NCI-H1092 (cell line): ENCODE measurements at places on chromosomes 1 and 21.

DNA sequence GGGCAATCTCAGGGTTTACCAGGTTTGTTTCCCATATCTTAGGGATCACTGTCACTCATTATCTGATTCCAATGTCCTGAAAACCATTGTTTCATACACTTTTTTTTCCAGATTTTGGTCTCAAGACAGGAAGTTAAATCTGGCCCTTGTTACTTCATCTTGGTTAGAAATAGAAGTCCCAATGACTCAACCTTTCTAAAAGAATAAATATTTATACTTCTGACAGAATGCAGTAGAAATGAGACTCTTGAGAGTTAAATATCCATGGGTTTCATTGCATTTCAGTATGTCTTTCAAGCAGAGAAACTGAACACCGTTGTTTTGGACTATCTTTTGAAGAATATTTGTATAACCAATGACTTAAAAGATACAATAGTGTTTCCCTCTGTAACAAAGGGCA lies 19.8 kb upstream of the VCAM1 start:
- no peak for DNase-seq

GRCh38 chr1:57109247-57109646 lies 143.4 kb upstream of the C8B start:
- no peak for DNase-seq

- DNase-seq, result no peak
Measured at GRCh38 chr1:35280006-35280405, 11.5 kb downstream of the ZMYM4 start.

- DNase-seq, result no peak
Measured at GRCh38 chr1:165890684-165891083, 63.3 kb downstream of the UCK2 start.

DNA sequence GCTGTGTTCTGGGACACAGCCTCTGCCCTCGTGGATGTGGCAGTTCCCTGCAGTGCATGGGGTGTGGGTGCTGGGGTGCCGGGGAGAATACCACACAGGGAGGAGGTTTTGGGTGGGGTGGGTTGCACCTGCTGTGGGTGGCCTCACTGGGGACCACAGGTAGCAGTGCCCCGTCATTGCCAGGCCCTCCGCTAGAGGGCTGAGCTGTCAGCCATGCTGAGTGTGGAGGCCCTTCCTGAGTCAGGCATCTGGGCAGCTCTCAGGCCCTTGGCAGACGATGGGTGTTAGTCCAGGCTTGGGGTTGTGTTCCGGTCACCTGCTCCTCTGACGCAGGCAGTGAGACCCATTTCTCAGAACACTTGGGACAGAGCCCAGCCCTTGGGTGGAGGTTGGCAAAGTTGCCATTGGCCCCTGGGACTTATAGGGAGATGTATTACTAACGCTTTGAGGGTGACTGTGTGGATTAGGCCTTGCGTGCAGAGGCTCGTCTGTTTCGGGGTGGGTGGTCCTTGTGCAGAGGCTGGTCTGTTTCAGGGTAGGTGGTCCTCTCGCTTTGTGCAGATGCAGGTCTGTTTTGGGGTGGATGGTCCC lies 23.9 kb downstream of the PCNT start:
- no peak for DNase-seq

DNA sequence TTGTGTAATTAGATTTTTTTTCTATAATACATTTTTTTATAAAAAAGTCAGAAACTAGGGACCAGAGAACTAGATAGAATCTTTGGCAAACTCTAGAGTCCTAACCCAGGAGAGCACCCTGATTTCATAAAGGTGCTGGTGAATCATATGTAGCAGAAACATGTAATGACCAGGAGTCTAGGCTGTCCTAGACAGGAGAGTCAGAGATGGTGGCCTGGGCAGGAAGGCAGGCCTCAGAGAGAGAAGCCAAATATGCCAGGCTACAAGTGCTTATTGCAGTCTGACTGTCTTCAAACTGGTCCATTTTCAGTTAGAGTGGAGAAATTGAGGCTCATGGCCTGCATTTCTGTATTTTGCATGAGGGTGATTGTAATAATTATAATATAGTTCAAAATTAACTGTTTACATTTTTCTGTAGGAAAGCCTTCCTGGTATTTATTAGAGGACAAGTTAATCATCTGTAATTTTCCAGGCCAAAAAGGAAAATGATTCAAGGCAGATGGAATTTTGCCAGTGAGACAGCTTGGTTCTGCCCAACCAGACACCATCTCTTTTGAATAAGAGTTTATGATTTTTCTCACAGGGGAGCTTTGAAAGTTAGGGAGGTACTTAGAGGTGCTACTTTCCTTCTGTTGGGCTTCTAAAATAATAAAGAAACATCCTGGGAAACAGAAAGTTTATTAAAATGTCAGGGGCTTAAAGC lies 129.8 kb downstream of the S1PR1 start:
- no peak for DNase-seq

DNA sequence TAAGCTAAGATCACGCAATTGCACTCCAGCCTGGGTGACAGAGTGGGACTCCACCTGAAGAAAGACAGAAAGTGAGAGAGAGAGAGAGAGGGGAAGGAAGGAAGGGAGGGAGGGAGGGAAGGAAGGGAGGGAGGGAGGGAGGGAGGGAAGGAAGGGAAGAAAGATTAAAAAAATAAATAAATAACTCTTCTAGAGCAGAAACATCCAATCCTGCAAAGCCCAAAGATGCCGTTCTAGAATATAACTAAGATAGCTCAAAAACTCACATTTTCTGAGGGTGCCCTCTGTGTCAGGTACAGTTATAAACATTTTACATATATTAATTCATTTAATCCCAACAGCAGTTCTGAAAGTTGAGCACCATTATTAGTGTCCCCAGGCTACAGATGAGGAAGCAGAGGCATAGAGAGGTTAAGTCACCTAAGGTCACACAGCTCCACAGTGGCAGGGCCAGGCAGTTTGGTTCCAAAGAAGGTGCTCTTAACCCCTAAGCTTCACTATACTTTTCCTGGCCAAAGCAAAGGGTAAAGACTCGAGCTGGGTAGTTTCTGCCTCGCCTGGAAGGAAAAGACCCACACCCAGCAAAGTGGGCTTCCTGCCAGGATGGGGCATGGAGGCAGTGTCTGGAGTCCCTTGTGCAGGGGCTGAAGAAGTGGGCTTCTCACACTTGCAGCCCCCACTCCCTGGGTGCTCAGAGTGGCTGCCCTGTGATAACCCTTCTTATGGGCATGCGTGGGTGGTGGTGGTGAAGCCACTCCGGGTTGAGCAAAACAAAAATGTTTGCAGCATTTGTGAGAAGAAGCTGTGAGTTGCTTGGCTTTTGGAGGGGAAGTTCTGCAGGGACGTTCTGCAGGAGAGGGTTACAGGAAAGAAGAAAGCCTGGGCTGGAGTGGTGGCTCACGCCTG lies 7.9 kb upstream of the PIK3CD start:
- DNase-seq, result no peak

- DNase-seq, result no peak
Measured at GRCh38 chr1:116314305-116314919, 58.6 kb upstream of the ATP1A1 start.

- DNase-seq, result no peak
Measured at GRCh38 chr1:145716641-145717345, 2.5 kb upstream of the CD160 start.

DNA sequence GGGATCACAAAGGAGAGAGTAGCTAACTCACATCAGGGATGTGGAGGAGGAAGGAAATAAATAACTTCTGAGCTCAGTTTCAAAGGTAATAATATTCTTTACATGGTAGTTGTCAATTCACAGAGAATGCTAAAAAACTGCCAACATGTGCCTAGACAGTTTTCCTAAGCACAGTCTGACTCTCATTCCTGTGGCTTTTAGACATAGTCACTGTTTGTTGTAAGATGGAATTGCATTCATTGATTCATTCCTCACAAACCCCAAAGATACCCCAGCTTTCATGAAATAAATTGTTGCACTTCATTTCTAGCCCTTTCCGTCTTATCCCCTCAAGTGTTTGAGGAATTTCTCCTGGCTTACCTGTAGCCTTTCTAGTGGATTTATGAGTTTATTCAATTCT lies 263.9 kb downstream of the NTNG1 start:
- DNase-seq, result no peak

GRCh38 chr1:24980836-24981630 lies 51.0 kb upstream of the RUNX3 start:
- DNase-seq, result no peak
